ENCODE measurements at places on chromosomes 3 and 15.

- H3K36me3 ChIP-seq: no peaks in the 10 kb centered on the region
- no peaks in the 10 kb centered on the region for H3K27me3 ChIP-seq
- H3K4me1 ChIP-seq: no peaks in the 10 kb centered on the region
- H3K27ac ChIP-seq: no peak overlapping the region
- DNase-seq: no peak
Measured at GRCh38 chr3:119085070-119085439, 50.4 kb upstream of the IGSF11 start.

DNA sequence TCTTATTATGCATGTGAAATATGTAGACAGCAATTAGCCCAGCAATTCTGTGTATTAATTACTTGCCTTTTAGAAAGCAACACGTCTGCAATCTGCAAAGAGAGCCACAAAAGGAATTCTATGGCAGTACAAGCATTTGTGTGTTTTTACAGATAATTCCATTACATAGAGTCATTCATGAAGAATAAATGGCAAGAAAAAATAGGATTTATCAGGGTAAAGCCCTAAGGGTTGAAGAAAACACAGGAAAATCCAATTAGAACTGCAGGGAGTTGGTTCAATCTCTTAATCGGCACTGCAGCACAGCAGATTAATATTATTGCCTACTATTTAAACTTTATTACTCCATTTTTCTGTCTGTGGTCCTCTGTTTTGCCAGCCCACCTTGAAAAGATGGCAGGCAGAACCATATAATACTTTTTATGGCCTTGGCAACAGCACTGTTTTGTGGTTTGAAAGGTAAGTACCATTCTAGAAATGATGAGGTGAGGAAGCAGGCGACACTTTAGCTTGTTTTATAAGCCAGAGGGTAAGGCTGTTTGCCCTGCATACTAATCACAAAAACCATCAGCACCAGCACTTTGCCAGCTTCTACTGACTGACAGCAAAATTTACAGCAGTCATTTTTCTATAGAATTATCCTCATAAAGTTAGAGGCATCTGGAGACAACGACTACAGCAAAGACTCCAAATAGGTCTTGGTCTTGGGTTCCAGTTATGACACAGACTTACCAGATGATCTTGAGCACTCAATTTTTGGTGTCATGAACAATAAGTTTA lies 638.2 kb upstream of the NAALADL2 start:
- H3K36me3 ChIP-seq: no peaks in the 10 kb centered on the region
- no peaks in the 10 kb centered on the region for H3K27me3 ChIP-seq
- H3K27ac ChIP-seq: no peak overlapping the region
- DNase-seq: no peak

GRCh38 chr3:155556531-155556930 lies 188.3 kb downstream of the PLCH1 start:
- no peak for DNase-seq
- H3K27ac ChIP-seq: no peak overlapping the region
- peaks cover 2% of the 10 kb centered on the region for H3K27me3 ChIP-seq
- no peak overlapping the region for H3K4me3 ChIP-seq

DNA sequence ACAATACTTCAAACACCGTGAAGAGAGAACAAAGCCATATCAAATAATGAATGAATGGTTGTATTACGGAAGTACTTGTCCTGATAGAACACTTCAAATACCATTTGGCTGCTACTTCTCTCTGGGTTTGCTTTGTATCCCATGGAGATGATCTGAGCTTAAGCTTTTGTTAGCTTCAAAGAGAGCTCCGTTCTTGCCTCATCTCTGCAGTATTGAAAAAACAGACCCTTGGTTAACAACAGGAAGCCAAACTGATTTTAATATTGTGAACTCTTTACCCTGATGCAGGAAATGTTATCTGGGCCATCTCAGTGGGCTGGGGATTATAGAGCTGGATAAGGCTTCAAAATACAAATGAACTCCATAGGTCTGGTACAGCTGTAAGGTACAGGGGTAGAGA lies 101.0 kb downstream of the CHL1 start:
- H3K4me3 ChIP-seq: no peak overlapping the region
- no peaks in the 10 kb centered on the region for H3K27me3 ChIP-seq
- no peaks in the 10 kb centered on the region for H3K4me1 ChIP-seq
- DNase-seq: no peak

DNA sequence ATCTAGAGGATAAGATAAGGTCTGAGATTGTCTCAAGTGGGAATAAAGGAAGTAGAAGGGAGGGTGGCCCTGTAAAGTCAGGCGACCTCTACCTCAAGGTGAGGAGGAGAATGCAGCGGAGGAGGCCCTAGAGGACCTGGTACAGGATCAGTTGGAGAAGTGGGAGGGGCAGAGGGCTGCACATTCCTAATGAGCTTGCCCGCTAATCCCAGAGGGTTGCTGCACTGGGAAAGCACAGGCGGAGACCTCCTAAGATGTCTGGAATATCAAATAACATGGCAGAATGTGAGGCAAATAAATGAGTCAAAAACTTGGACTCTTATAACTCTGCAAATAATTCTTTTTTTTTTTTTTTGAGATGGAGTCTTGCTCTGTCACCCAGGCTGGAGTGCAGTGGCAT lies 30.2 kb upstream of the VPS8 start:
- H3K4me1 ChIP-seq: peaks cover 15% of the 10 kb centered on the region
- no peak overlapping the region for H3K27ac ChIP-seq
- no peaks in the 10 kb centered on the region for H3K36me3 ChIP-seq
- no peak overlapping the region for H3K4me3 ChIP-seq
- DNase-seq: no peak

DNA sequence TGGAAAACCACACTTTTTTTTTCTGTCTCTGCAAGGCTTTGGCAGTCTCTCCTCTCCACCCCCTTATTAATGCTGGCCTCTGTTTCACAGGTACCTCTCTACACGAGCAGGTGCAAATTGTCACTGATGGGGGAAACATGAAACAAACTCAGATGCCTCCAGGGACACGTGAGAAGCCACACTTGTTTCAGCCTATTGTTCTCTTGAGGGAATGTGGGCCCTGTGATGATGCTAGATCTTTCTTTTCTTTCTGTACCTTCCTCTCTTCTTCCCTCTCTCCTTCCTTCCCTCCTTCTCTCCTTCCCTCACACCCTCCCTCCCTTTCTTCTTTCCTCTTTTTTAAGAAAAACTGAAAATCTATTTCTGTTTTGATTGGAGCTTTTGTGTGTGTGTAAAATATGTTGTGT lies 5.7 kb upstream of the BLM start:
- no peaks in the 10 kb centered on the region for H3K36me3 ChIP-seq
- no peak overlapping the region for H3K27ac ChIP-seq
- H3K4me3 ChIP-seq: no peak overlapping the region
- H3K4me1 ChIP-seq: no peaks in the 10 kb centered on the region
- DNase-seq: no peak

DNA sequence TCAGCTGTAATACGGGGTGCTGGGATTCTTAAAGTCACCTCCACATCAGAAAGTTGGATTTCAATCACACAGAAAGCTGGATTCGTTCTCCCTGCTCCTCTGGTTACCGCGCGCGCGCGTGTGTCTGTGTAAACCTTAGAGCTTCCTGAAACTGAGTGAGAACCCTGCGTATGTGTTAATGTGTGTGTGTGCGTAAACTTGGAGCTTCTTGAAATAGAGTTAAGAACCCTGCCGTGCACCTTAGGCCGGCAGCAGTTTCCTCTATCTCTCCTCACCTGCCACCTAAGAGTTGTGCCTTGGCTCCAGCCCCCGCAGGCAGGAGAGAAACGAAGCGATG lies 531 bp downstream of the LZTFL1 start:
- H3K36me3 ChIP-seq: no peaks in the 10 kb centered on the region
- peaks cover 15% of the 10 kb centered on the region for H3K4me1 ChIP-seq
- H3K27ac ChIP-seq: peak overlapping the region; percentile 81
- H3K4me3 ChIP-seq: peak overlapping the region; percentile 77
- no peaks in the 10 kb centered on the region for H3K27me3 ChIP-seq

DNA sequence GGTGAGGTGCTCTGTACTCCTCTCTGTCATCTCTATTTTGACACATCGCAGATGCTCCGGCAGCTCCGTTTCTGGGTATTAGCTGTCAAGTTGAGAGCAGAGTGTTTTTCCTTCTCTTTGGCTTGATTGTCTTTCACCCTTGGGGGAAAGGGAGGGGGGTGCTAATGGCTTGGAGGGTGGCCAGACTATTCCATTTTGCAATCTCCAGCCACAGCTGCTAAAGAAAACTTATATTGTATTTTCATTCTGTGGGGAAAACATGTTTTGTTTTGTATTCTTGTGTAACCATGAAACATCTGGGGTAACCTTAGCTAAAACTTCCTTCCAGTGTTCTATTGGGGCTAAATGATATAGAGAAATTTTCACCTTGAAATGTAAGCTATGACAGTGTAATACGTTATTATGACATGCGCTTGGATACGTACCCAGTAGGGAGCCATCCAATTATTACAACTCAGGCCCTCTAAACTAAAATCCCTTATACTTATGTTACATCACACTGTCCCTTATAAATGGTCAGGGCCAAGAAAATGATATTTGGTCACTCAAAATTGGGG lies 14.0 kb upstream of the LARP6 start:
- no peaks in the 10 kb centered on the region for H3K27me3 ChIP-seq
- no peaks in the 10 kb centered on the region for H3K4me1 ChIP-seq
- no peak for DNase-seq
- no peak overlapping the region for H3K4me3 ChIP-seq
- no peaks in the 10 kb centered on the region for H3K36me3 ChIP-seq

DNA sequence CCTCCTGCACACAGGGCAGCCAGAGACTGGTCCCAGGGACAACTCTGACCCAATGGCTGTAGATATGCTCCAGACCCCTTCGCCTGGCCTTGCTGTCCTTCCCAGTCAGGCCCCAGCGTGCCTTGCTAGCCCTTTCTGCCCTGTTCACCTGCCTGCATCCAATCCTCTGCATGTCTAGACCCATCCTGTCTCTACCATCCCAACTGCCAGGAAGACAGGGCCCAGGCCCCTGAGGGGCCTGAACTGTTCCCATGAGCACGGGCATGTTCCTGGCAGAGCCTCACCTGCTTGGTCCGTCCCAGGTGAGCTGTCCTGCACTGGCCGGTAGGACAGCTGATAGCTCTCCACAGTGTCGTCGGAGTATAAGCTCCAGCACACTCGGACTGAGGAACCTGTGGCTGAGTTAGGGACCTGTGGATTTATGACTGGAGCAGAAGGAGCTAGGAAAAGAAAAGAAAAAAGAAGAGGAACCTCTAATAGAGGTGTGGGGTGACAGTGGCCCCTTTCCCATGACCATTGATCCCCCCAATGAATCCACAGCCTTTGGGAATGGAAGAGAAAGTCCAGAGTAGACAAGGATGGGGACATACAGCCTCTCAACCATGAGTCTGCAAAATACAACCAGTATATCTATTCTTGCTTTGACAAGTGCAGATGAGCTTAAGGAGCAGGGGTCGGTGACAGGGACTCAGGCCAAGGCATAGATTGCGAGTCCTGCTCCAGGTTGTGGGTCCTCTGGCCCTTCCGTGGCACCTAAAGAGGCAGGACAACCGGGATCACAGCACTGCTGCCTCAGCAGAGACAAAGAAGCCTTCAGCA lies 33.9 kb downstream of the FSD2 start:
- H3K27ac ChIP-seq: no peak overlapping the region
- H3K27me3 ChIP-seq: no peaks in the 10 kb centered on the region
- no peaks in the 10 kb centered on the region for H3K4me1 ChIP-seq
- H3K36me3 ChIP-seq: no peaks in the 10 kb centered on the region
- no peak overlapping the region for H3K4me3 ChIP-seq

DNA sequence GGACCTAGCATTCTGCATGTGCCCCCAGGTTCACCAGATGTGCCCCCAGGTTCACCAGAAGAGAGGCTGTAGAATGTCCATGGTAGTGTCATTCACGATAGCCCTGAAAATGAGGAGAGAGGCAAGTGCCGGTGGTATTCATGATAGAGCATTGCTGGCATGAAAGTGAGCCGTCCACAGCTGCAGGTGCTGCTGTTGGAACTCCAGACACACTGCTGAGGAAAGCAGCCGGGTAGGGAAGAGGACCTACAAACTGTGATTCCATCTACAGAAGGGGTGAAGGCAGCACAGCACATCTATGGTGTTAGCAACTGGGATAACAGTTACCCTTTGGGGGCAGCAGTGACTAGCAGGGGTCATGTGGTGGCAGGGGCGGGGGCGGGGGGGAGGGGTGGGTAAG lies 125.0 kb upstream of the PLXNA1 start:
- H3K36me3 ChIP-seq: no peaks in the 10 kb centered on the region
- no peaks in the 10 kb centered on the region for H3K4me1 ChIP-seq
- no peak overlapping the region for H3K4me3 ChIP-seq
- H3K27ac ChIP-seq: no peak overlapping the region
- DNase-seq: no peak
- no peaks in the 10 kb centered on the region for H3K27me3 ChIP-seq

DNA sequence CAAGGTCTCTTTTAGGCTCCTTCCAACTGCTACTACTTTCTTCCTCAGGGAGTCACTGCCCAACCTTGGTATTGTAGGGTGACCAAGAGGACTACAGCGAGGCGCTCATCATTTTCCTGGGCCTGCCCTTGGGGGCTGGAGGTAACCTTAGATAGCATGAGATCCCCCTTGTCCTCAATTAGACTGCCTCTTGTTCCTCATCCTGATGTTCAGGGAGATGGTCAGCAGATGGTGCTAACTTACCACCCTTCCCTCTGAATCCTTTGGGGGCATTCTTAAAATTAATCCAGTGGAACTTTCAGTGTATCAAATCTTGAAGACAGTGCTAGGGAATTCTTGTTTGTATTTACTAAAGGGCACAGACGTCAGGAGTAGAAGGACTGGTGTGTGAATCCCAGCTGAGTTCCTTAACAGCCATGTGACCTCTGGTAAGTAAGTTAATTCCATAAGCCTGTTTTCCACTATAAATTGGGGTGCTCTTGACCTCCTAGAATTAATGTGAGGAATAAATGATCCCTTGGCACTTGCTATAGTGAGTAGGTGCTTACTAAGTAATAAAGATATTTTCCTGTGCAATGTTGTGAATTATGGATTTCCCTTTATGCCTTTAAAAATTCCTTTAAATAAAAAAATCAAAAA lies 4.1 kb upstream of the CLPX start:
- H3K27me3 ChIP-seq: no peaks in the 10 kb centered on the region
- peak; percentile 45 for DNase-seq
- H3K27ac ChIP-seq: no peak overlapping the region
- H3K4me3 ChIP-seq: no peak overlapping the region
- H3K36me3 ChIP-seq: no peaks in the 10 kb centered on the region
- H3K4me1 ChIP-seq: peaks cover 12% of the 10 kb centered on the region

GRCh38 chr3:45168451-45168850 lies 22.3 kb upstream of the CDCP1 start:
- H3K36me3 ChIP-seq: no peaks in the 10 kb centered on the region
- H3K4me1 ChIP-seq: peaks cover 15% of the 10 kb centered on the region
- H3K27ac ChIP-seq: no peak overlapping the region
- no peak for DNase-seq

DNA sequence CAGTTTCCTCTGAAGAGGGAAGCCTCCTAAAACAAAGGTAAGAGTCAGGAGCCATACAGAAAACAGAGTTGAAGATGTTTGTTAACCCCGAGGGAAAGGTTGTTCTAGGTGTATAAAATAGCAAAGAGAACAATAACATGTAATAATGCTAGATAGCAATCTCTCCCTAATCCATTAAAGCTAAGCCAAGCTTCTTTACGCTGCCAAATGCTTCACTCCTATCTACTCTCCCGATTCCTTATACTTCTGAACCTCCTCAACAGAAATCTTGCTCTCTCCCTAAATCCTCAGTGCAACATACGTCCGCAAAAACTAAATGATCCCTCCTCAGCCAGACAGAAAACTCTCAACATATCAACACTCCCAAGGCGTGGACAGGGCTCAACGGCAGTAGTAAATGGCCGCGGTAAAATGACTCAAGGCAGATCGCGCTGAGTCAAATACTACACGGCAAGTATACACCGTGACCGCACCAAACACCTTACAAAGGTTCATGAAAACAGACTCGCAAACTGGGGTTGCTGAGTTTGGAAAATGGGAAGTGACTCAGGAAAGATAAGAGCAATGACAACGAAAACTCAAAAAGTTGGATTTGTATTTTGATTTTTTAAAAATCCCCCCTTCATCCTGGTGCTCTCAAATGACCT lies 682 bp downstream of the CLDND1 start:
- H3K4me1 ChIP-seq: peaks cover 15% of the 10 kb centered on the region
- H3K27me3 ChIP-seq: no peaks in the 10 kb centered on the region
- peak; percentile 51 for DNase-seq
- H3K36me3 ChIP-seq: peaks cover 37% of the 10 kb centered on the region

Data from natural killer cell (primary cell).